ENCODE measurements at places on chromosomes 2 and 18.

DNA sequence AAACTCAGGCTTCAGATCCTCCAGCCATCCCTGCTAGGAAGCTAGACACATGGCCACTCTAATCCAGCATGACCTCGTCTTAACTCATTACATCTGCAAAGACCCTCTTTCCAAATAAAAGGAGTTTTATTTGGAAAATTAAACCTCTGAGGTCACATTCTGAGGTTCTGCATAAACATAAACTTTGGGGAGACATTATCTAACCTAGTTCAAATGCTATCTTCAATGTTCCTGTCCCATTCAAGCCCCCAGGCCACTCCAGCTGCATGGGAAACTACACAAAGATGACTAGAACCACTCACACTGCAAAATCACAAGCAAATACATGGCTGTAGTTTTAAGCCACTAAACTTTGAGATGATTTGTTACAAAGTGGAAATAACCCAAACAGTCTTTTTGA, 99.0 kb upstream of the RNF152 start:
- no peak for DNase-seq

DNA sequence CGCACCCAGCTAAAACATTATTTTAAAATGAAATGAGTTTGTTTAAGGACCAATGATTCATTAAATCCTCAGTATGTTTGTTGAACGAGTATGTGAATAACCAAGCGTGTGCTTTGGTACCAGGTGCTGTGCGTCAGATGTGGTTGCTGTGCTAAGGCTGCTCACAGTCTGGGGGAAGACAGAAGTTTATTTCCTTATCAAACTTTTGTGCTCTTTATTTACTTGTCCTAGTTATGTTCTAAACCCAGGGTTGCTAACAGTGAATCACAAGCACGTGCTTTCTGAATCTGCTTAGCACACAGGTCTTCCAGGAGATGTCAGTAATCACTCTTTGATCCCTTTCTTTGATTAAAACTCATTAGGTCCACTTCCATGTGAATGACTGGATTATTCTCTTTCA, 37.0 kb downstream of the RAPGEF4 start:
- DNase-seq, result no peak

DNA sequence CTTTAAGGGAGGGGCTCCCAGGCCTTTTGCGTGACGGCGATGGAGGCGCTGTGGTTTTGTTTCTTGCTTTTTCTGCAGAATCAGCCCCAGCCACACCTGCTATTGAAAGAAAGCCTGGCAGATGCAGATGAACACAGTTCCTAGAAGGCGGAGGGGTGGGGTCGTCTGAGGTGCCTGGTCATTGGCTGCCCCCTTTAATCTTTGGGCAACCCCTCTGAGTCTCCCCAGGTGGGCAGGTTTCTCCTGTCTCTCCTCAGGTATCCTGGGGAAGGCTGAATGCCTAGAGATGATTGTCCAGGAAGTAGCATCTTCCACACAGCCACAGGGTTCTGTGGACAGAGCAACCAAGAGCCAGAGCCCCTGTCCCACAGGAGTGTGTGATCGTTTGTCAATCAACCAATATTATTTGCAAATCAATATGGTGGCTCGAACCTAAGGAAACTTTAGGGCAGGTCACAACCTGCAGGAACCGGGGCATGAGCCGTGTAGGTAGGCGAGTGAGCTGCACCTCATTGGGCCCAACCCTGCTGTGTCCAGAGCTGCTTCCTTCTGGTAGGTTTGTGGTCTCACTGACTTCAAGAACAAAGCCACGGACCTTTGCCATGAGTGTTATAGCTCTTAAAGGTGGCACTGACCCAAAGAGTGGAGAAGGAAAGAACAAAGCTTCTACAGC, 104.3 kb downstream of the NDUFA10 start:
- DNase-seq, result no peak

DNA sequence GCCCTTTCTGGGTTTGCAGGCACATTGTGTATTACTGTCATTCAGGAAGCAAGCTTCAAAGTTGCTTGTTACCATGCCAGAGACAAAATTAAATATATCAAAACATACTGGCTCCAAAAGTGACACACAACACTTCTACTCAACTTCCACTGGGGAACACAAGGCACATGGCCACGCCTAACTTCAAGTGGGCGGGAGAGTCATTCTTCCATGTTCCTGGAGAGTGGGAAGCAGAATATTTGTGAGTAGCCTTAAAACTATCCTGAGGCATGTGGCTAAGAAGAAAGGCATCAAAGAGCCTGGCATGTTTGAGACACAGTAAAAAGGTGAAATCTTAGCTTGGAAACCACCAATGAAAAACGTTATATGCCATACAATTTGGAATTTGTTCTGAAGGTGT, 90.5 kb upstream of the TACR1 start:
- DNase-seq, result no peak

DNA sequence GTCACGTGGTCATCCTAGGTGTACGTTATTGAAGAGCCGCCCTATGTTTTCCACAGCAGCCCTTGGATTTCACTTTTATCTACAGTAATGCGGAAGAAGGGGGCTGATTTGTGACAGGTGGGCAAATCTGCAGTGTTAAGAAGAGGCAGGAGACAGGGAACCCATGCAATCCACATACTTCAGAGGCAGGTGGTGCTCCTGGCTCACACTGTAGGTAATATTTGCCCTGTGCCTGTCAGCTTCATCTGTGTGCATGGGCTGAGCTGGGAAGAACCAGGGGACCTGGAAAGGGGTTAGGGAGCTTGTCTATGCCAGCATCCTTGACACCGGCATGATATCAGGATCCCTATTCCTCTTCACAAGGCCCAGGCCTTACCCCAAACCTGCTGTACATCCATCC, 183.9 kb downstream of the SH3RF3 start:
- no peak for DNase-seq

DNA sequence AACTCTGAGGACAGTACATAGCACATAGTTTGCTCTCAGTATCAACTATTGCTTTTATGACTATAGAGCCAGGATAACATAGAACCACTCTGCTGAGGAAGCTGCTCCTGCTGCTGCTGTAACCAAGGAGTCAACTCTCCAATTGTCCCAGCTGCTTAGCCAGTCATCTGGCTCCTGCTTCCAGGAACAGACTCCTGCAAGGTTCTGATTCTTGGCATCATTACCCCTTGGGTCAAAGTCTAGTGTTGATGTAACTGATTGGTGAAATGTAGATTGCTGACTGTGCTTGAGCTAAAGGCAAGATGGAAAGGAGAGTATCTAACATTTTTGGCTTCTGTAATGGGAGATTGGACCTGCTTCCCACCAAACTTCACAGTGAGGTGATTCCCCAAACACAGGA, 261.9 kb upstream of the FSHR start:
- no peak for DNase-seq

DNA sequence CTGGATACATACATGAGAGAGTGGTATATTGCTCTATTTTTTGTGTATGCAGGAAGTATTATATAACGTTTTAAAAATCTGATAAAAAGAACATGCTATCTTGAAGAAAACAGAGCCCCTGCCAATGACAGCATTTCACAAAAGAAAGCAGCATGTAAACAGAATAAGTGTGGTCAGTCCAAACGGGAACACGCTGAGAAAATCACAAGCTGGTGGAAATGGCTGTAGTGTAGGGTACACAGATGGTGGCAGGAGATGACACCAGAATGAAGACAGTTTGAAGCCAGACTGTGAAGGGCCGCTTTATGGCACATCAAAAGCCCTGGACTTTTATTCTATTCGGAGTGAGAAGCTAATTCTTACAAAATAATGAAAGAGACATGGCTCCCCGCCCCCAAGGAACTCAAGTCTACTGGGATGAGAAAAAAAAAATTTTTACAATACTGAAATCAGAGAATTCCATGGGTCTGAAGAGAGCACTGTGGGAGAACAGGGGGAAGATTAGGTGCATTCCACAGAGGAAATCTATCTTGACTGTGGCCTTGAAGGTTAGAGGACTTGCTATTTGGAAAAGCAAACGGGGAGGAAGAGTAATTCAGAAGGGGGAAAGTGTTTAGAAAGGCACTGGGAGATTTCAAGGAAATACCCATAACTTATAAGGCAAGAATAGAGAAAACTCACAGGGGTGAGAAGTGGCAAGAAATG, 217.7 kb upstream of the SMAD7 start:
- no peak for DNase-seq

DNA sequence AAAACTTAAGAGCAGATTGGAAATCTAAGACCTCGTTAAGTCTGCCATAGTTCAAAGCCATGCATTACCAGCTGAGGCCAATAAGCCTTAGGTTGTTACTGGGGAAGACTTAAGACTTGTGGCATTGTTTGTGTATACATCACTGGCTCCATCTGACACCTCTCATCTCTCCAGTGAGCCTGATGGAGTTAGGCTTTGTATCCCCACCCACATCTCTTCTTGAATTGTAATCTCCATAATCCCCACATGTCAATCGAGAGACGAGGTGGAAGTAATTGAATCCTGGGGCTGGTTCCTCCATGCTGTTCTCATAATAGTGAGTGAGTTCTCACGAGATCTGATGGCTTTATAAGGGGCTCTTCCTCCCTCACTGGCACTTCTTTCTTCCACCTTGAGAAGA, 404.6 kb downstream of the ARHGAP15 start:
- DNase-seq, result no peak

GRCh38 chr2:108118996-108119395, 120.8 kb upstream of the SULT1C3 start:
- DNase-seq, result no peak

DNA sequence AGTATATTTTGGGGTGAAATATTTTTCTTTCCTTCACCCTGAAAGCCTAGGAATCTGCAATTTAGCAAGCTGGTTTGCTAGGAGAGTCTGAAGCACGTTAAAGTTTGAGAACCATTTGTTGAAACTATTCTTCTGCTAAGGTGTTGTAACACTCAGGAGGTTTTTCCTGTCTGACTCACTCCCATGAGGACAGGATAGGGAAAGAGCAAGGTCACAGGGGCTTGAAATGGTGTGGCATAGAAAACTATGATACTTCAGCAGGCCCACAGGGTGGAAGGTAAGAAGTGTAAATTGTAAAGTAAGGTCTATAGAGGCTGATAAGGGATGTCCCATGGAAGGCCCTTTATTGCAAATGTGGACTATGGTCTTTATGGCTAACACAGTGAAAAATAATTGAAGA, 177.7 kb upstream of the ZC3H15 start:
- no peak for DNase-seq

Measured in activated CD8-positive, alpha-beta memory T cell treated with anti-CD3 and anti-CD28 coated beads for 1 hour (primary cell).